Heart left ventricle (tissue), 16 donors: ENCODE measurements at places on chromosomes 7 and 10. TPM values are rescaled to one million over a fixed set of nuclear protein-coding genes. Genes with fewer than 3 reads are reported as not detected.

DNA sequence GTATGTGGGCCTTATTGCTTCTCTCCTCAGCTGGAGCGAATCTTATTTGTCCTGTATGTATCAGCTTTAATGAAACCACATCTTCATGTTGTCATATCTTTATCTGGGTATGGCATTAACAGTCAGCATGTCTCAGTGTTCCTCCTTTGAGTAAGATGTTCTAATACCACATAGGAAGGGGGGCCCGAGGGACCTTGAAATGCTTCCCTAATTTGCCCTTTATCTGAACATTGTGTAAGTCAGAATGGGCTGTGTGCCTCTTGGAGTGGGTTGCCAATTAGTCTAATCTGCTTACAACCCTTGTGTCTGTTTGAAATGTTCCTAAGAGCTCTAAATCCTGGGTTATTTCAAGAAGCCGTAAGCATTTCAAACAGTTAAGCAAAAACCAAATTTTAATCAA, 623.8 kb downstream of the SUGCT start:
- no peak for DNase-seq

GRCh38 chr10:70666960-70667798, 5.1 kb upstream of the ADAMTS14 start:
- DNase-seq = no peak

DNA sequence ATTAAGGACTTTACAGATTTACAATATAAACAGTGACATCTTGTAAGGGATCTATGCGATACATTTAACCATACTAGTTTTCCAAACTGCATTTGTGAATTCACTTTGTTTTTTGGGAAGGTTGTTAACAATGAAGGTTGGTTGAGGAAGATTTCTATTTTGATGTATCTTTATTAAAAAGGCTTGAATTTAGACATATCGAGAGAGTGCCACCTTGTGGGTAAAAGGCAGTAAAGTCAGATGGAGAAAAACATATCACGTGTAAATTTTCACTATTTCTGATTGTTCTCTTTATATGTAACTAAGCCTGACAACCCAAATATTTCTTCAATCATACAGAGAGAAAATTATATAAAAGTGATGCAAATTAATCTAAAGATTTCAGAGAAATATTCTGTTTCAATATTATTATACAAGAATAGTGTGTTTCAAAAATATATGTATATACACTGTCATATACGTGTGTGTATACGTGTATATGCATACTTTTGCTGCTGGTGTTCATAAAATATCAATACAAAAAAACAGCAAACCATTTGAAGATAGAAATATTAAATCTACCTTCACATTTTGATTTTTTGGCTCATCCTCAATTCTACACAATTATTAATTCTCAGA, 988.6 kb downstream of the SORCS1 start:
- DNase-seq = no peak

GRCh38 chr7:105444342-105444987, 55.7 kb upstream of the SRPK2 start:
- DNase-seq = no peak

- no peak for DNase-seq
Observed at GRCh38 chr10:69677985-69678654, 48.1 kb downstream of the FAM241B start.

DNA sequence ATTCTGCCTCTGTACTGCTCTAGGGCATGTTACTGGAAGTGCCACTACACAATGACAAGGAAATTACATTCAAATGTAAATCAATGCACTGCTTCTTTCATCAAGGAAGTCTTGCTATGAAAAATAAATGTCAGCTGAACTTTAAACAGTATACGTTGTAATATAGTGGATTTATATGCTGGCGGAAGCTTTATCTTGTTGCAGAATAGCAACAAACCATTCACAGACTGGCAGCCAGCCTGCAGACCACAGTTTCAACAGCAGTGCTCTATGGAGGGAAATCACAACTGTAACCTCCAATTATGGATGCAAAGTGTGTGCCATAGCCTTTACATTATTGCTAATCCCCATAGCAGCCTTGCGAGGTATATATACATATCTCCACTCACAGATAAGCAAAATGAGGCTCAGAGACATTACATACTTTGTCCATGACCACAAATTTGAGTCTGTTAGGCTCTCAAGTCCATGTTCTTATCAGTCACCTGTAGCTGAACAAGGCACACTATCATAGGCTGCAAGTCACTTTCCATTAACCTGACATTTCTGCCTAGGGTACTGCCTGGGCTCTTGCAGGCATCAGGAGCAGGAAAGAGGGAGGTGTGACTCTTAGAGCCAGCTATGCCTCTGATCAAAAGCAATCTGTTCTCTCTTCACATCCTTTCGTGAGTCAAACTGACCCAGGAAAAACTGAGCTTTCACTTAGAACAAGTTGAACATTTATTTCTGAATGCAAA, 22.6 kb downstream of the COL28A1 start:
- no peak for DNase-seq

GRCh38 chr7:117869374-117869773, 3.9 kb downstream of the CTTNBP2 start:
- DNase-seq = no peak

DNA sequence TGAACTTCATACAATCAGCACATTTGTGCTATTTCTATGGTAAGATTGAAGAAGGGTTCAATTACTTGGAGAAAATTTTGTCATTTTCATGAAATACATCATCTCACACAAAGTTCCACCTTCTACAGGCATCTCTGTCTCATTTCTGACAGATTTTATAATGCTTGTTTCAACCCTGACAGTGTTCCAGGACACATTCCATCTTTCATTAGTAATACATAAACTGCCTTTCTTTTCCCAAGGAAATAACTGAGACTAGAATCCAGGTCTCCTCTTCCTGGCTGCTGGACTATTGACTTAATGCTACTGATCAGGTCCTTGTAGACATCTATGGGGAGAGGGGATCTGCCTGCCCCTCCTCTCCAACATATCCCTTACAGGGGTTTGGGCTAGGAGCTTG, 70.1 kb upstream of the PLPP4 start:
- no peak for DNase-seq

DNA sequence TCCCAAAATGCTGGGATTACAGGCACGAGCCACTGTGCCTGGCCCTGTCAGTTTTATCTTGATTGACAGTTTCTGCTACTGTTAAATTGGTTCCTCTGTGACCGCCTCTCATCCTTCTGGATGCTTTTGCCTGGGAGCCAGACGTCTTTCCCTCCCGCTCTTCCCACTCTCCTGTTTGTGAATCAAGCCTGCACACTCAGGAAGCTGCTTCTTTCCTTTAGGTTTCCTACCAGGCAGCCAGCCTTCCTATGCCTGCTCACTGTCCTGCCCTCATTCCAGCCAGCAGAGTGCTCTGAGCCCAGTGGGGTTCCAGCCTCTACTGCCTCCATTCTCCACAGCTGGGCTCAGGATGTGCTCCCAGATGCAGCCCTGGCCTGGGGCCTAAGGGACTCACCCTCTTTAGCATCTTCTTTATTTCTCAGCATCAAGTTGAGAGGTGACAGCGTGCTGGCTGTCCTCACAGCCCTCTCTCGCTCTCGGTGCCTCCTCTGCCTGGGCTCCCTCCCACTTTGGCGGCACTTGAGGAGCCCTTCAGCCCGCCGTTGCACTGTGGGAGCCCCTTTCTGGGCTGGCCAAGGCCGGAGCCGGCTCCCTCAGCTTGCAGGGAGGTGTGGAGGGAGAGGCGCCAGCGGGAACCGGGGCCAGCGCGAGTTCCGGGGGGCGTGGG, 5.1 kb downstream of the SH2D4B start:
- no peak for DNase-seq

DNA sequence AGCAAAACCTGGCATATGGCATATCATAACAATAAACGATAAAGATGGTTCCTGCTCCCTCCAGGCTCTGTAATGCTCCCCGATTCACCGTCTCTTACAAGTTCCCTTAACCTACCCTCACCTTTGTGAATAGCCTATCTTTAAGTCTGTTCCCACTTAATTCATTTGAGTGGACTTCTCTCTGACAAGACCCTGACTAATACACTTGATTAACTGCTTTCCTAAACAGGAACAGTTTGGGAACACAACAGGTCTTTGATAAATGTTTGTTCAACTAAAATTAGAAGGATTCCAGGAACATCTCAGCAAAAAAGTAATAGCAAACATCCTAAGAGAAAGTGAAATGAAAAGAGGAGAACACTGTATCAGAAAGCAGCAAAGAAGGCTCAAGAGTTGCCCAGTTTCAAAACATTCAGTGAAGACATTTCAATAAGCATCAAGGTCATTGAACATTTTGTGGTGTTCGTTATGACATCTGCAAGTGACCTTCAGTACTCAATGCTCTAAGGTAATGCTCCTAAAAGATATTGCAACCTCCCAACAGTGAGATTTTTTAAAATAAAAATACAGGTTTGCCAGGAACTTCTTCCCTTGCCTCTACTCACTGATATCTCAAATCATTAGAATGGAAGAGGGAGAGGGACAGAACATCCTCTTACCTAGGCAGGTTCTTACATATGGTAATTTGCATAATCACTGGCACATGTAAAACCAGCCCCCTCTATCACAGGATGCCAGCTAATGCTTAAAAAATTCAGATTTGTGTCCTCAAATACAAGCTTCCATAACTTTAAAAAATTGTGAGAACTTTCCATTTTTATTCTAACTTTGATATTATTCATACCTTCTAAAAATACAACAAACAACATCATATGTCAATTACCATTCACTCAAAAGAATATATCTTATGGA, 11.4 kb upstream of the ARHGAP12 start:
- DNase-seq = no peak

GRCh38 chr7:102040569-102040968, 223.1 kb downstream of the CUX1 start:
- DNase-seq = no peak

- DNase-seq = no peak
Observed at GRCh38 chr7:80154656-80155333, 20.2 kb downstream of the GNAI1 start.

DNA sequence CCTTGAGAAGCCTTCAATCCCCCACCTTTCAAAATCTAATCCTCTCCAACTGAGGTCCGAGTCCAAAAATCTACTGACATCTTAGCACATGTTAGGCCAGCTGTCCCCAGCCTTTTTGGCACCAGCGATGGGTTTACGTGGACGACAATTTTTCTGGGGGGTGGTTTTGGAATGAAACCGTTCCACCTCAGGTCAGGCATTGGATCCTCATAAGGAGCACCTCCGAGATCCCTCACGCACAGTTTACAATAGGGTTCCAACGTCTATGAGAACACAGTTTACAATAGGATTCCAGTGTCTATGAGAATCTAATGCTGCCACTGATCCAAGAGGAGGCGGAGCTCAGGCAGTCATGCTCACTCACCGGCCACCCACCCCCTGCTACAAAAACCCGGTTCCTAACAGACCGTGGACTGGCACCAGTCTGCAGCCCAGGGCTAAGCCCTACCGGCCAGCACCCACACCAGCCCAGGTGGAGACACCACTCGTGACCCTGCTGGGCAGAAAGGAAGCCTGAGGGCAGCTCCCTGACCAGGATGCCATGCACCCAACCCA, 107.6 kb downstream of the DIP2C start:
- DNase-seq = no peak

- DNase-seq = no peak
Observed at GRCh38 chr10:34290412-34291081, 524.5 kb downstream of the PARD3 start.

DNA sequence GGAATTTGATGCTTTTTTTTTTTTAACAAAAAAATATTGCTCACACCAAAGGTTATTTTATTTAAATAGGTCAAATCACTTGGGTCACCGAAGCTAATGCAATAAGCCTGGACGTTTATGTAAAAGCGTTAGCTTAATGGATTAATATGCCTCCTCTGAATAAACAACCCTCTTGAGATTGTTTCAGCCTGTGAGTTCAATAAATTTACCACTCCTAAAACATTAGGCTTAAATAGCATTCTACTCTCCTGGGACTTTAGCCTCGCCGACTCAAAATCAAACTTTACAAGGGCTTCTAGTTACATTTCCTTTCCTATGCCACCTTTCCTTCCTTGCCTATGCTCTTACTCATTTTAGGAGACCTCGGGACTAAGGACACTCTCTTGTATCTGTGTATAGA, 79.3 kb downstream of the DNAJB9 start:
- no peak for DNase-seq

DNA sequence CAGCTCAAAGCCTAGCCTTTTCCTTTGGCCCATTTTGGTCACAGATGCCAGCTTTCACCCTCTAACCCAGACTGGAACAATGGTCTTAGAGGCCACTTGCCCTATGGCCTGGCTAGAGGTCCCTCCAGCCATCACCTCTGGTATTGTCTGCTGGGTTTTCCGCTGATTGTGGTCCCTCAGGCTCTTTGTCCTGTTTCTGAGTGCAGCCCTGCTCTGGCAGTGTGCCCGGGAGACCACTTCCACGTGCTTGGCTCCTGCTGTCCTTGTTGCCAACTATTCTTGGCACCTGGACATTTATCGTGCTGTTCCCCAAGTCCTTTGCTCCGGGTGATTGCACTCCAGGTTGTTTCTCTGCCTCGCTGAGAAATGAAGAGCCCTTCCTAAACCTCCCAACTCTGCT, 53.3 kb upstream of the FAM180A start:
- DNase-seq = no peak

DNA sequence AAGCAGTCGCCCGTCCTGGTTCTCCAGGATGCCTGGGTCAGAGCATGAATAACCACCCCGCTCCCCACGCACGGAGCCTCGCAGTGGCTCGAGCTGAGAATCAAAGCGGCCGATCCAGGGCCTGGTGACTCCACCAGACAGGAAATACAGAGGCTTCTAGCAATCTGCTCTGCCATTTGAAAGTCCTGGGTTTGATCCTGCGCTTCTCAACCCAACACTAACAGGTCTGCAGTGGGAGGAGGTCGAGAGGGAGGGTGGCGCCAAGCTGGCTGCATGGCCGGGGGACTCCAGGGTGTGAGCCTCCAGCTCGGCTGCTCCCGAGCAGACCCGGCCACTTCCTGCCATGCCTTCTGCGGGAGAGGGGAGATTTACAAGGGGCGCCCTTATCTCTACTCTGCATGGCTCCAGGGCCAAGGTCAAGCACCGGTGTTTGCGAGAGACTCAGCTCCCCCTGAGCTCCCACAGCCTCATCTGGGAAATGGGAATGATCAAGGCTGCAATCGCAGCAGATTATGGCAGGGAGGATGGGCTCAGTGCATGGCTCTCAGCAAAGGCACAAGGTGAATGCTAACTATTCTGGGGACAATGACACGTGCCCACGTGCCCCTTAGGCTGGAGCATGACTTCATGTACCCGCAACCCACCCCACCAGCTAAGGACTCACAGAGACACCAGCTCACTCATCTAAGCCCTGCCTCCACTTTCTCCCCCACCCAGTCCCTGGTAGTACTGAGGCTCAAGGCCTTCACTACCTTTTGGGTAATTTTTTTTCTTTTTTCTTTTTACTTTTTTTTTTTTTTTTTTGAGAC, 73.9 kb upstream of the TNRC18 start:
- no peak for DNase-seq

- DNase-seq = no peak
Observed at GRCh38 chr7:37070471-37070870, 346.2 kb upstream of the AOAH start.

CH25H gene
- polyA plus RNA-seq = 0.27 TPM

DYDC2 gene
- polyA plus RNA-seq = not detected

PSD gene
- polyA plus RNA-seq = 0.76 TPM

CCDC126 gene
- 4.2 TPM for polyA plus RNA-seq

GPC2 gene
- 0.50 TPM for polyA plus RNA-seq
